ENCODE measurements at places on chromosomes 2 and 18. TPM values are rescaled to one million over a fixed set of nuclear protein-coding genes. Genes with fewer than 3 reads are reported as not detected.

GRCh38 chr2:189633392-189633811 lies 27.9 kb upstream of the ASNSD1 start:
- peak; percentile 49 for DNase-seq

DNA sequence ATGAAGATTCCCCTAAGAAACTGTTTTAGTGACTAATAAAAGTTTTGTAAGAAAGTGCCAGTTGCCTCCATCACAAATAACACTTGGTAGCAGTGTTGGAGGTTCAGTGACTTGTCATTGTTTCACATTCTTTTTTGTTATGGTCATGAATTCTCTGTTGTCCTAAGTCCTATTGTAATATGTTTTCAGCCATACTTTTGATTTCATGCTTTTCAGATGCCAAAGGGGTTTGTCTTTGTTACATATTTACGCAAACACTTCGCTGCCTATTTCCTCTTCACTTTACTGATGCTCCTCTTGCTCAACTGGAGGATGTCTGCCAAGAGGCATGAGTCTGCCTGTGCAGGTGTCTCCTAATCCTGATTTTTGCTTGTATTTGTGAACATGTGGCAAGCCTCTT lies 66.6 kb downstream of the PHLPP1 start:
- DNase-seq = peak; percentile 11

DNA sequence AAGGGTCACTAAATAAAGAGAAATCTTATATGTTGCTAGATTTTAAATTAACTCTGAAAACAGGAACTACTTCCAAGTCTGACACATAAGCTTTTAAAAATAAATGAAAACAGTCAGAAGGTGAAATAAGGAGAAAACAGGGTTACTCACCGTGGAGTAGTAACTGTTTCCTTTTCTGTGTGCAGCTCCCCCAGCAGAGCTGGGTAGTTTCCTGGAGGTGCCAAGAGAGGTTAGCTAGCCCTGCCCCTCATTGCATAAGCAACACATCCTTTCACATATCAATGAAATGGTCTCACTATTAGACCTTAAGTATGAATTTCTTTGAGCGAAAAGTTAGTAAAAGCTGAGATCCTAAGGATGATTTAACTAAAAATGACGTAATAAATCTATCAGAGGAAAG lies 54.0 kb upstream of the GPR75 start:
- DNase-seq = peak; percentile 91

DNA sequence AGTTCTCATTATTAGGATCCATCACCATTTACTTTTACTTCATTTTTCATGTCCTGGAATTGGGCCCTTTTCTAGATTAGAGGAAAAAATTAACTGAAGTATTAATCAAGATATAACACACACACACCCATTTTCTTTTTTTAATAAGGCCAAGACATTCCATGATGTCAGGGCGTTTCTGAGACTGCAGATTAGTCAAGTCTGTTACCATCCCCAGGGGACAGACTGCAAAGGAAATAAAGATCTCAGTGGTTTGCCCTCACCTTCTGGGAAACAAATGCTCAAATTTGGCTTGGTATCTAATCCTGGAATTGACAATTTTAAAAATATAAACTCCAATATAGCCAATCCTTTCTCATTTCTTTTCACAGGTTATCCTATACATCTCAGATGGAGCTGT lies 27.4 kb downstream of the RMP24 start:
- no peak for DNase-seq

- DNase-seq = no peak
Observed at GRCh38 chr18:74148543-74149070, 284 bp downstream of the TIMM21 start.

GRCh38 chr2:145015561-145015960 lies 495.6 kb upstream of the ZEB2 start:
- DNase-seq = no peak

DNAH6 gene
- total RNA-seq = 0.25 TPM

MGAT4A gene
- total RNA-seq = 42.2 TPM

AQP12A gene
- not detected for total RNA-seq

ZAP70 gene
- total RNA-seq = not detected

FASTKD1 gene
- total RNA-seq = 32.2 TPM

IGFBP5 gene
- total RNA-seq = not detected

Measured in endothelial cell of umbilical vein (primary cell).